ENCODE measurements at places on chromosomes 12 and 14.

DNA sequence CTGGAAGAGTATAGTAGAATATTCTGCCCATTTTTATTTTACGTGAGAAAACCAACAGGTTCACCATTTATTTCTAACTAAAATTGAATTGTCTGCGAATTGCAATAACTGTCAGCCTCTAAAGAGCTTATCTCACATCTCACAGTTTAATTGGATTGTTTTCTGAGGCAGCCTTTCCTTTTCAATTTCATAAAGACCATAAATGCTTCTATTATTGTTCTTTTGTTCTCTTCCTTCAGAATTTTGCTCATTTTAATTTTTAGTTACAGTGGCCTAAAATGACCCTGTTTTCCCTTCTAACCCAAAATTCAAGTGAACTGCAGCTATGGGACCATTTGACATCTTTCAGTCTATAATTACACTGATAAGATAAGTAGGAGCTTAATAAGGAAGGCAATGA, 147.6 kb downstream of the KLHL28 start:
- no peak for ATAC-seq

DNA sequence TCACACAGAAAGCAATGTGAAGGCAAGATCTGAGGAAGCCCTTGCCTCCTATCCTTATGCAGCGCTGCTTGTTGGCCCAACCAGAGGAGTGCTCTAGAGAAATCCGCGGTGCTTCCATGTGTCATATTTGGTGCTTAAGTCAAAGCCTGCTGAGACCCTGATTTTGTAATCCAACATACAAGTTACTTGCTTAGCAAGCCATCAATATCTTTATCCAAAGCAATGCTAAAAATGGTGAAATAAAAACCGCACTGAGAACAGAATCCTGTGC, 250.0 kb downstream of the MED13L start:
- no peak for ATAC-seq

DNA sequence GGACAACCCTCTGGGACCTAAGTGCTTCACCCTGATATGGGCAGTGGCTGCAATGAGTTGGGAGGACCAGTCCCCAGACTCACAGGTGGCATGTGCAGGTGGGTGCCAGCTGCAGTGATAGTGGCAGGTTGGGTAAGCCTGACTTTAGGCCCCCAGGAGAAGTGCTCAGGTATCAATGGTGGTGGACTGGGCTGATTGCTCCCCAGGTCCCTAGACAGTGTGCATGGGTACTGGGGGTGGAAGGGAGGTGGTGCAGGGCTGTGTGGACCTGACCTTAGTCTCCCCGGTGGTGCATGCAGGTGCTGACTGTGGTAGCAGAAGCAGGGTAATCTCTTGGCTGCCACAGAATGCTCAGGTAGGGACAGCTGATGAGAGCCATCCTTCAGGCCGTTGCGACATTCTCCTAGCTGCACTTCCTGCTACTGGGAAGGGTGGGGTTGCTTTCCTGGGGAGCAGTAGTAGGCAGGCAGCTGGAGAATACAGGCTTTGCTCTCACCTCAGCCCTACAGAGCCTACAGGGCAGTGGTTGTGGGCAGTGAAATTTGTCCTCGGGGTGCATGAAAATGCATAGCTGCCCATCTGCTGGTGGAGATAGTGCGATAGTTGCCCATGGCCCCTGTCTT, 33.3 kb upstream of the CCND2 start:
- peak; percentile 60 for ATAC-seq

DNA sequence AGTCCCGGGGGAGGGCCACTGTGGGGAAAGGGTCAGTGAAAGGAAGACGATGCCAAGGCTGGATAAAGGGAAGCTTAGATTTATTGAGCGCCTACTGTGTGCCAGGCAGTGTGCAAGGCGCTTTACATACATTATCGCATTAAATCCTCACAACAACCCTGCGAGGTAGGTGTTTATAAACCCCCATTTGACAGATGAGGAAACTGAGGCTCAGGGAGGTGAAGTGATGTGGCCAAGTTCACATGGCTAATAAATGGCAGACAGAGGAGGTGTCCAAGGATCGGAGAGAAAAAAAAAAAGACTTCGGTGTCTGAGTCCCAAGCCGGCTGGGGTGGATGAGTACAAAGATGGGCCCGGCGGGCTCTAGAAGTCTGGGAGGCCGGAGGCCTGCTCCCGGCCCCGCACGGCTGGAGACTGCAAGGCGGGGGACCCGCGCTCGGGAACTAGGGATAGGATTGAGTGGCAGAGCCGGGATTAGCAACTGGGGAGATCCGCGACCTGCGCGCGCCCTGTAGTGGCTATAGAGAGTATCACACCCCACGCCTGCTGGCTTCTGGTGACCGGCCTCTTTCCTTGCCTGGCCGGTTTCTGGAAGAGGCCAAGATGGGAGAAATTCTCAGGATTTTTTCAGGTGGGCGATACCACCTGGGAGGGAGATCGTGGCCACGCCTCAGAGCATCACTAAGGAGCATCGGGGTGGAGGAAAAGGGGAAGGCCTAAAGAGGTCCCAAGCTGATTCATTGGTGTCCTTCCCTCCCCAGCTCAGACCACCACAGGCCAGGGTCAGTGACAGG, 3.9 kb downstream of the DDN start:
- peak; percentile 73 for ATAC-seq

DNA sequence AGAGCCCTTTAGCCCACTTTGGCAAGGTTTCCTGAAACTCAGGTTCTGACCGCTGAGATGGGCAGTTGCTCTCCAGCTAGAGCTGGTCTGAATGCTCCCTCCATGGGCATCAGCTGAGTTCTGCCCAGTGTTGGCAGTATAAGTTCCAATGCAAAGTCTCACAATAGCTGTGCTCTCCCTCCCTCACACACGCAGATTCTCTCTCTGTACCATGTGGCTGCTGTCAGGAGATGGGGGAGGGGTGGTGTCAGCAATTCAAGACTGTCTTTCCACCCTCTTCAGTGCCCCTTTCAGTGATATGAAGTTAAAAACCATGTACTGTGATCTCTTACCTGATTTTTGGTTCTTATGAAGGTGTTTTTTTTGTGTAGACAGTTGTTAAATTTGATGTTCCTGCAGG, 164.3 kb upstream of the PLEKHA5 start:
- ATAC-seq, result no peak

- ATAC-seq, result peak; percentile 14
These were observed 236.5 kb upstream of the PELI2 start for GRCh38 chr14:55881577-55882241.

Measured in esophagus mucosa (tissue), 1 donor.